ENCODE measurements at places on chromosomes 1 and 21.

GRCh38 chr1:116544588-116545358 lies 26.1 kb downstream of the CD58 start:
- DNase-seq, result no peak

GRCh38 chr1:112998592-112999235 lies 42.7 kb upstream of the SLC16A1 start:
- no peak for DNase-seq

DNA sequence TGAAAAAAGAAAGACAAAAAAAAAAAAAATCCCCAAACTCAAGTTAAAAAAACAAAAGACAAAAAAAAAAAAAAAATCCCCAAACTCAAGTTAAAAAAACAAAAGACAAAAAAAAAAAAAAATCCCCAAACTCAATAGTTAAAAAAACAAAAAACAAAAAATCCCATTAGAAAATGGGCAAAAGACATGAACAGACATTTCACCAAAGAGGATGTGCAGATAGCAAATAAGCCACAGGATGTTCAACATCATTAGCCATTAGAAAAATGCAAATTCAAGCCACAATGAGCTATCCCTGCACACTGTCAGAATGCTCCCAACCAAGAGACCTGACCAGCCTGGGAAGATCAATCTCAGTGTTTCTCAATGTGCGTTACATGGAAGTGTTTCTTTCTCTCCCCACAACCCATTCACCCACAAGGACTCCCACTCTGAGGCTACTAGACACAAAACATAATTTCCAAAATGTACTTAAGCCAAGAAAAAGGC lies 33.9 kb downstream of the MRAP start:
- no peak for DNase-seq

DNA sequence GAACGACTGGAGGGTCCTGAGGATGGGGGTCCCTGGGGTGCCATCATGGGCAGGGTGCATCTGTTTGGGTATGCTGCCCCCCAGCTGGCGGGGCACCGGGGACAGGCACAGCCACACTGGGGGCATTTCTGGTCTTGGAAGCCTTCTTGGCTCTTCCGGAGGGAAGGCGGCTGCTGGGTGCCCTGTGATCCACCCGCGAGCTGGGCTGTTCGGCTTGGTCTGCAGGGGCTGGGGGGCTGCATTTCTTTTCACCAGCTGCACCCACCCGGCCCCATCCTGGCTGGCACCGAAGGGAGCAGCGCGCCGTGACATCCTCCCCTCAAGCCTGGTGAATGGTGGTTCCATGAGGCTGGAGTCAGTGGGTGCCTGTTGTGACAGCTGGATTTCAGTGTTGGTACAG lies 12.2 kb downstream of the FAAP20 start:
- DNase-seq, result no peak

DNA sequence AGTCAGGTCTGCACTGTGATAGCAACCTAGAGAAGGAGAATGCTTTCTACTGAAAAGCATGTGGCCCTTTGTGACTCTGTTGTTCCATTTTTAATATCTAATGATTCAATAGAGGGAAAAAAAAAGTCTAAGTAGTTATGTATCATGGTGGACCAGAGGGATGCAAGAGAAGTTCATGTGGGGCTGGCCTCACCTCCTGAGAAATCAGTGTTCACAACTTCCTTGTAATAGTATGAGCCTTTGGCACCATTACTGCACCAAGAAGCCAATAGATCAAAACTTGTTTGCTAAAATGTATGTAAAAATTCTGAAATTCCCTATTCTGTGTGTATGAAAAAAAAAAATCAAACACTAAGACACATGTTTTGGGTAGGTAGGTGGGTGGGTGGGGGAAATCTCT lies 5.0 kb downstream of the ZBTB17 start:
- DNase-seq, result peak; percentile 4

DNA sequence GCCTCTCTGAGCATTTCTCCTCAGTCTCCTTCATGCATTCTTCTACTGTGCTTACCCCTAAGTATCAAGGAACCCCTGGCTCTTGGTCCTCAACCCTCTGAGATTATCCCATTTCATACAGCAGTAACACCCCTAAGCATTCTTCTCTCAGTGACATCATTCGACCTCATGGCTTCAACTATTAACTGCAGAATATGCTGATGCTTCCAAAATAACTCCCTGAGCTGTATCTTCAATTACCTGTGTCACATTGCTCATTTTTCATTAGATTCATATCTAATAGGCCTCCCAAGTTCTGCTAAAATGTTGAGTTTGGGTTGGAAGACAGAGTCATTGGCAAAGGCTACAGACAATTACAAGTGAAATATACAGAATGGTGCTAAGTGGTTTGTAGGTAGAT lies 7.5 kb downstream of the CAPN8 start:
- DNase-seq, result no peak

DNA sequence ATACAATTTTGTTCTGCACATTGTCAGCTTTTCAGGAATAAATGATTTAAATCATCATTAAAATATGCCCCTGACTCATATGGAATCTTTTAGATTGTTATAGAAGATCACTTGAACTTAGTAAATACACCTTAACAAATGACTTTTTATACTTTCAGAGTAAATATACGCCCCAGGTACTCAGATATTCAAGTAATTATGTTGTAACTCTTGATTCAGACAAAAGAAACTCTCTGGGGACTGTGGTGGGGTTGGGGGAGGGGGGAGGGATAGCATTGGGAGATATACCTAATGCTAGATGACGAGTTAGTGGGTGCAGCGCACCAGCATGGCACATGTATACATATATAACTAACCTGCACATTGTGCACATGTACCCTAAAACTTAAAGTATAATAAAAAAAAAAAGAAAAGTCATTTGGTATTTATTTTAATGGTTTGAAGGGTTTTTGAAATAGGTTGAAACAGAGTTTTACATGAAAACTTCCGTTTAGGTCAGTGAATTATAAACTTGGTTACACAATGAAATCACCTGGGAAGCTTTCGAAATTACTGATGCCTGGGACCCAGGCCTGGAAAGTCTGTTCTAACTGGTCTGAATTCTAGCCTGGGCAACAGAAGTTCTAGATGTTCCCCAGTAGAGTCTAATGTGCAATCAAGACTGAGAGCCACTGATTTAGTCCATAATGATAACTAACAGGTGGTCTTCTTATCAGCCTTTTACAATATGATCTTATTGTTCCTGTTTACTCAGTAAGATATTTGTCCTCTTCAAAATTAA lies 320.5 kb upstream of the NR5A2 start:
- DNase-seq, result no peak

- DNase-seq, result peak; percentile 61
Measured at GRCh38 chr1:155175281-155175926, 1.8 kb downstream of the TRIM46 start.

DNA sequence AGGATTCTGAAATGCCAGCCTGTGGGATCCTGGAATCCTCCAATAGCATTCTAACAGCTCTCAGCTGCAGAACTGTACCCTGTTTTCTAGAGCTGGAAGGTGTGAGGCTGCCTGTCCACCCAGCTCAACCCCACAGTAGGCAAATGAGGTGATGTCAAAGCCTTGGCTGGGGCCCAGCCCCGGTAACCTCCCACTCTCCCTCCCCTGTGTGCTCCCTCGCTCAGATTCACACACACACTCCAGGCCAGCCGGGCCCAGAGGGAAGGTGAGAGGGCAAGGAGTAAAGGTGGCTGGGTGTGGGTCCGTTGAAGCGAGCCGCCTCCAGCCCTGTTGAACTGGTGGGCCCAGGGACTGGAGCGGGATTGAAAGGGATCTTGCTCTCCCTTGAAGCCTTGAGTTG lies at the start of gene BSND:
Gene BSND (plus strand): TSS at position 257 of the 400 bp plus-strand sequence. CDS start 254 bp downstream, outside the sequence.
- no peak for DNase-seq

DNA sequence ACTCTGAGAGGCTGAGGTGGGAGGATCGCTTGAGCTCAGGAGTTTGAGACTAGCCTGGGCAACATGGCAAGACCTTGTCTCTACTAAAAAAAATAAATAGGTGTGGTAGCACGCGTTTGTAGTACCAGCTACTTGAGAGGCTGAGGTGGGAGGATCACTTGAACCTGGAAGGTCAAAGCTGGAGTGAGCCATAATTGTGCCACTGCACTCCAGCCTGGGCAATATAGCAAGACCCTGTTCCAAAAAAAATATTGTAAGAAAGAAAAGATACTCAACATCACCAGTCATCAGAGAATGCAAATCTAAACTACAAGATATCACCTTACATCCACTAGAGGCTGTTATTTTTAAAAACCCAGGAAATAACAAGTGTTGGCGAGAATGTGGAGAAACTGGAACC lies 32.5 kb downstream of the ZNF644 start:
- DNase-seq, result no peak

- DNase-seq, result no peak
Measured at GRCh38 chr1:31099293-31100032, 33.9 kb upstream of the PUM1 start.

- no peak for DNase-seq
Measured at GRCh38 chr1:188669728-188670382, 1807.8 kb downstream of the BRINP3 start.

- DNase-seq, result no peak
Measured at GRCh38 chr1:62377043-62377562, 57.9 kb upstream of the KANK4 start.

GRCh38 chr1:211371406-211372105 lies 44.9 kb downstream of the TRAF5 start:
- DNase-seq, result no peak

- DNase-seq, result no peak
Measured at GRCh38 chr1:225695578-225696337, 42.8 kb upstream of the ENAH start.

GRCh38 chr21:30146558-30147282 lies 19.9 kb downstream of the CLDN17 start:
- DNase-seq, result no peak

DNA sequence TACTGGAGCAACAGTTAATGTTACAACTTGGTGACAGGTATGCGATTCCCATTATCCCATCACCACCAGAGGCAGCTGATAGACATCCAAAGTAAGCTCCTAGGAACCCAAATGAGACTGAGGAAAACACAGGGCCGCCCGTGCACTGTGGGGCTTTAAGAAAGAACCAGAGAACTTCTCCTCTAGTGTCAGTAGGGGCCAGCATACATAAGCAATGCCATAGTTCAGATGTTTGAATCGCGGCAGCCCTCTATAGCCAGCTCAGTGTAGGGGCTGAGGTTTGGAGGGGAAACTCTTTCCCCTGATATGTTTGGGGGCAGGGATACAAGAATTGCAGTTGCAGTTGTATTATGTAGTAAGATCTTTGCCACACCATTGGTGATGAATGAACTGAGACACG lies 593.3 kb upstream of the NCAM2 start:
- no peak for DNase-seq

GRCh38 chr21:35538386-35538785 lies 489.3 kb upstream of the RUNX1 start:
- no peak for DNase-seq

- DNase-seq, result no peak
Measured at GRCh38 chr1:199545780-199546179, 481.7 kb upstream of the NR5A2 start.

DNA sequence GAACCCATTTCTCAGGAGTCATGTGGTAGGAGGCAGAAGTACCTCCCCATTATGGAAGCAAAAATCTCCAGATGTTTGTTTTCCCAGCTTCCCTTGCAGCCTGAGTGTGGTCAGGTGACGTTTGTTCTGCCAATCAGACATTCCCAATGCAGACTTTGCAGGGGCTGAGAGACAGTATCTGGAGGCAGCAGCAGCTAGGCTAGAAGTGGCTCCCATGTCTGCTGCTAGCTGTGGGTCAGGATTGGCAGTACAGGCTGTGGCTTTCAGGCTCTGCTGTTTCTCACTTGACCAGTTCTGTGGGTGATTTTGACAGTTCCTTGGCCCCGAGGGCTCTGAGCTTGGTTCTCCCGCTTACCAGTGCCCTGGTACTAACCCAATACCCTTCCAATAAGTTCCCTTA lies 58.6 kb upstream of the NBPF3 start:
- DNase-seq, result no peak

- no peak for DNase-seq
Measured at GRCh38 chr1:160702100-160702499, 9.5 kb downstream of the CD48 start.

DNA sequence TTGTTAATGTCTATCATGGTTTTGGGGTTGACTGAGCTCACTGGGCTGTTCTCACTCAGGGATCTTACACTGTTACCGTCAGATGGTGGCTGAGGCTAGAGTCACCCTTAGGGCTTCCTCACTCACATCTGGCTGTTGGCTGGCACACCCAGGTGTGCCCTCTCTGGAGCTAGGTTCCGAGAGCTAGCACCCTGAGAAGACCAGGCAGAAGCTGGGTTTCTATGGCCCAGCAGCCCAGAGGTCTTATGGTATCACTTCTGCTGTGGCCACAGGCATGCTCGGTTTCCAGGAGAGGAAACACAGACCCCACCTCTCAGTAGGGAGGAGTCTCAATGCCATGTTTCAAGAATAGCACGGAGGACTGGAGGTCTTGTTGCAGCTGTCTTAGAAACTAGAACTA lies 20.7 kb upstream of the KIF1B start:
- peak; percentile 14 for DNase-seq

DNA sequence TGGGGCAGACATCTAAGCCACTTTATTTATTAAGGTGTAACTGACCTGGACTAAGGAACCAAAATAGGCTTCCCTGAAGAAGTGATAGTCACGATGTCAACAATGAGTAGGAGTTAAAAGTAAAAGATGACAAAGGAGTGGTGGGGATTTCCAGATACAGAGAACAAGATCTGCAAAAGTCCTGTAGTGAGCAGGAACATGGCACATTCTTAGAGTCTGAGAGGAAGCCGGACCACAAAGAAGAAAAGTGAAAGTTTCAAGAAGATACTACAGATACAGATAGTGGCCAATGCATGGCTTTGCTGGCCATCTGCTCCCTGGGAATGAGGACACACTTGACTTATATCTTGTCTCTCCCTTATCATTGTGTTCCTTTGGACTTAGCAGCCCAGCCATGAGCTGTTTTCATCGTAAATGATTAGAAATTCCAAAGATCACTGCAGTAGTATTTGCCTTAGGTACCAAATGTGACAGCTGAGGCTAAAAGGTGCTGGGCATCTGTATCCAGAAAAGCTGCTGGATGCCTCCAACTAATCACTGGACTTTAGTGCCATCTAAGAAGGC lies 302.4 kb upstream of the NR5A2 start:
- no peak for DNase-seq

GRCh38 chr1:94970783-94971182 lies 43.9 kb upstream of the CNN3 start:
- no peak for DNase-seq

- DNase-seq, result no peak
Measured at GRCh38 chr1:2466270-2466665, 9.8 kb upstream of the PLCH2 start.

- DNase-seq, result no peak
Measured at GRCh38 chr1:5493275-5493674, 498.9 kb downstream of the NPHP4 start.

Data from activated effector memory CD4-positive, alpha-beta T cell treated with anti-CD3 and anti-CD28 coated beads, Interleukin-2, amount 50 U/mL, for 16 hours (primary cell).